ENCODE measurements at places on chromosomes 3 and 15. TPM values are rescaled to one million over a fixed set of nuclear protein-coding genes. Genes with fewer than 3 reads are reported as not detected.

GOLGA6B gene
- not detected for total RNA-seq

CACNA1D gene
- total RNA-seq, result 47.2 TPM

ACAD9 gene
- total RNA-seq, result 43.0 TPM

C3orf20 gene
- total RNA-seq, result 0.14 TPM

HGD gene
- 3.2 TPM for total RNA-seq

TMEM108 gene
- 15.4 TPM for total RNA-seq

SEMA6D gene
- total RNA-seq, result 8.0 TPM

GCNT3 gene
- 1.1 TPM for total RNA-seq

GP9 gene
- total RNA-seq, result 1.2 TPM

TLR9 gene
- total RNA-seq, result 0.87 TPM

FSIP1 gene
- 0.96 TPM for total RNA-seq

UROC1 gene
- total RNA-seq, result not detected

ZNF710 gene
- 47.9 TPM for total RNA-seq

AP3B2 gene
- total RNA-seq, result 3.8 TPM

HRG gene
- not detected for total RNA-seq

UCN2 gene
- not detected for total RNA-seq

KBTBD13 gene
- not detected for total RNA-seq

NANOGP8 gene
- total RNA-seq, result not detected

A4GNT gene
- not detected for total RNA-seq

SPPL2A gene
- 112 TPM for total RNA-seq

TNIK gene
- total RNA-seq, result 35.3 TPM

LTF gene
- total RNA-seq, result 14.3 TPM

GOLGA8T gene
- total RNA-seq, result 0.20 TPM

CAMK2N2 gene
- not detected for total RNA-seq

CP gene
- 3.4 TPM for total RNA-seq

PIK3CB gene
- 37.4 TPM for total RNA-seq

CLSTN2 gene
- total RNA-seq, result 3.0 TPM

COL6A5 gene
- 6.3 TPM for total RNA-seq

MYO1E gene
- 98.4 TPM for total RNA-seq

CNTN6 gene
- 9.2 TPM for total RNA-seq

LEKR1 gene
- 2.1 TPM for total RNA-seq
